NCI-H460 (cell line): ENCODE measurements at places on chromosomes 2 and 18. TPM values are rescaled to one million over a fixed set of nuclear protein-coding genes. Genes with fewer than 3 reads are reported as not detected.

Gene CPS1
- 683 and 686 TPM in 2 replicates for total RNA-seq

Gene REG3A
- total RNA-seq = not detected in 2 replicates

Gene NIFK
- total RNA-seq = 164 and 173 TPM in 2 replicates

Gene IFT172
- total RNA-seq = 13.9 and 20.2 TPM in 2 replicates

Gene ALLC
- not detected in 2 replicates for total RNA-seq

Gene ADAM23
- 17.6 and 24.6 TPM in 2 replicates for total RNA-seq

Gene SMIM21
- not detected in 2 replicates for total RNA-seq

Gene STPG4
- 0.32 TPM in 1 of 2 replicates, not detected in the other for total RNA-seq

Gene ATOH8
- total RNA-seq = 0.89 and 1.4 TPM in 2 replicates

Gene TBC1D8
- total RNA-seq = 25.9 and 27.8 TPM in 2 replicates

Gene GRB14
- 0.79 and 1.5 TPM in 2 replicates for total RNA-seq

Gene CD8A
- 0.12 and 0.29 TPM in 2 replicates for total RNA-seq

Gene SLC23A3
- total RNA-seq = 1.4 and 1.7 TPM in 2 replicates

Gene FOXD4L1
- total RNA-seq = 0.25 TPM in 1 of 2 replicates, not detected in the other

Gene CERS6
- 57.1 and 57.3 TPM in 2 replicates for total RNA-seq

Gene LYG2
- total RNA-seq = not detected in 2 replicates

Gene HOXD12
- 0.20 TPM in 1 of 2 replicates, not detected in the other for total RNA-seq

Gene XRCC5
- total RNA-seq = 284 and 301 TPM in 2 replicates

Gene TXNDC9
- 63.1 and 66.5 TPM in 2 replicates for total RNA-seq

Gene ARHGAP28
- total RNA-seq = 0.94 and 1.6 TPM in 2 replicates

Gene KIF5C
- total RNA-seq = 0.46 and 0.64 TPM in 2 replicates

Gene TMEM163
- total RNA-seq = not detected in 2 replicates

Gene SLC5A7
- not detected in 2 replicates for total RNA-seq

Gene LHCGR
- total RNA-seq = 0.32 and 0.40 TPM in 2 replicates

Gene CDH19
- total RNA-seq = 60.2 and 67.4 TPM in 2 replicates

Gene FASTKD2
- total RNA-seq = 52.0 and 55.6 TPM in 2 replicates

Gene RGPD3
- 0.05 and 0.06 TPM in 2 replicates for total RNA-seq

Gene PDIA6
- total RNA-seq = 506 and 548 TPM in 2 replicates

Gene MXD1
- 4.4 and 4.9 TPM in 2 replicates for total RNA-seq

Gene CYRIA
- not detected in 2 replicates for total RNA-seq

Gene UNC50
- 75.2 and 76.0 TPM in 2 replicates for total RNA-seq

Gene DNAH7
- 0.20 and 0.92 TPM in 2 replicates for total RNA-seq

Gene MAP3K19
- not detected in 2 replicates for total RNA-seq

Gene LRRTM1
- total RNA-seq = not detected in 2 replicates

Gene ANKRD30BL
- total RNA-seq = not detected in 2 replicates

Gene MTCL1
- total RNA-seq = 27.0 TPM in 2 replicates

Gene IL1F10
- not detected in 2 replicates for total RNA-seq

Gene RFTN2
- 0.20 and 0.87 TPM in 2 replicates for total RNA-seq

Gene ABHD1
- 1.4 and 1.7 TPM in 2 replicates for total RNA-seq

Gene ANKAR
- total RNA-seq = 7.8 and 15.0 TPM in 2 replicates

Gene LYPD1
- total RNA-seq = 32.4 and 34.4 TPM in 2 replicates

Gene CAB39
- 45.1 and 49.7 TPM in 2 replicates for total RNA-seq

Gene PRKAG3
- total RNA-seq = not detected in 2 replicates

Gene KCNE4
- total RNA-seq = 201 and 213 TPM in 2 replicates

Gene ATP8B1
- 0.25 and 0.26 TPM in 2 replicates for total RNA-seq

Gene CD8B2
- total RNA-seq = not detected in 2 replicates
